ENCODE measurements at places on chromosomes 1 and 21.

DNA sequence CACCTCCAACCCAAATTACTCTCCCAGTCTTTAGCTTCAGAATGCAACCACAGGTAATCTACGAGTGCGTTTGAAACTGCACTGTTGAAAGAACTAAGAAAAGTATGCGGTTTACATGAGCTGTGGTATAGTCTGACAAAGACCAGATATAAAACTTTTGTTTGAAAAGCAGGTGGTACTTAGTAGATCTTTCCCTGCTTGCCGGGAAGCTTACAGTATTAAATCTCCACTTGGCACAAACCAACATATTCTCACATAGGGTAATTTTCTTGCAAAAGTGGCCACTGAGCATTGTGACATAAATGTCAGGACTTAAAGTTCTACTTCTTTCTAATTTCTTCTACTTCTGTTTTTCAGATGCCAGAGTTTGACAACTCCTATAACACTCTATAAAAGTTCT, 8.4 kb downstream of the RGS2 start:
- DNase-seq = peak; percentile 72

- DNase-seq = no peak
These were observed 54.5 kb downstream of the BACE2 start for GRCh38 chr21:41222247-41223068.

DNA sequence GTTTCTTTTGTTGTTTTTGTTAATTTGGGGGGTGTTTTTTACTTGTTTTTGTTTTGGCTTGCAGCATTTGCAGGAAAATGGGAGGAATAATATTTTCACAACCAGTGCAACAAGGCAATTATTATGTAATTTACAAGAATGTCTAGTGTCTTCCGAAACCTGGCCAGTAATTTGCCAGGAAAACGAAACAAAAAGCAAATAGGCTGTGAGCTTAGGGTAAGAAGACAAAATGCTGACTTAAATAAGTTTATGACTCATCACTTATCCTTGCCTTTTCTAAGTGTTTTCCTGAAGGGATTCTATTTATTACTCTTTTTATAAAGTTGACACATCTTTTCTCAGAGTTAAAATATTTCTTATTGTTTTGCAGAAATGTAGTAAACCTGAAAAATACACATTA, 49.8 kb downstream of the KCNT2 start:
- DNase-seq = peak; percentile 5

DNA sequence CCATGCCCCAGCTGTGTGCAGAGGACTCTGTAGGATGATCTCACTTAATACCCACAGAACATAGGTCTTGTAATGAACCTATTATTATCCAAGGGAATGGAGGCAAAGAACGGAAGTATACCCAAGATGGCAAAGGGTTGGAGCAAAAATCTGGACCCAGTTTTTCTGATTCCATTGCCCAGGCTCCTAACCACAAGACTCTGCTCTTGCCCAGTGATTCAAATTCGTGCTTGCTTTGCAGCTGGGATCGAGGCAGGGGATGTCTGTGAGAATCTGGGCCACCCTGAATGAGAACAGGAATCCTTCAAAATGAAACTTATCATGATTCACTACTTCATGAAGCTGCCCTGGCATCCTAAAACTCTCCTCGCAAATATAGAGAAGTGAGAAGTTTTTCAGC, 97.5 kb upstream of the KCNJ6 start:
- no peak for DNase-seq

GRCh38 chr1:247639381-247639981, 34.1 kb downstream of the OR2G3 start:
- DNase-seq = peak; percentile 18

- DNase-seq = no peak
These were observed 37.1 kb upstream of the TRIM67 start for GRCh38 chr1:231124746-231125145.

DNA sequence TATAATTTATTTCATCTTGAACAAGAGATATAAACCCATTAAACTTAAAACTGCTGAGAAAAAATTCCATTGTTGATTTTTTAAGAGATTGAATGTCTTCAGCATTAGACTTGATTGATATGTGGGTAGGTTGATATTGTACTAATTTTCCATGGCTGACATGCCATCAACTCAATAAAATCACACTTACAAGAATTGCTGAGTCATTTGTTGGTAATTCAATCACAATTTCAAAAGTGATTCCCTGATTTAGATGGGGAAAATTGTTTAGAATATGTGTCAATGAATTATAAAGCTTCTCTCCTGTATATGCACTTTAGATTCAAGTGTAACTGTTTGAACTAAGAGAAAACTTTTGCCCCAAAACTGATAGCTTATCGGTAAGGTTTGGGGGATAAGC, 223.5 kb upstream of the NCAM2 start:
- DNase-seq = no peak

- peak; percentile 27 for DNase-seq
These were observed 30.7 kb upstream of the CD34 start for GRCh38 chr1:207941665-207942064.

DNA sequence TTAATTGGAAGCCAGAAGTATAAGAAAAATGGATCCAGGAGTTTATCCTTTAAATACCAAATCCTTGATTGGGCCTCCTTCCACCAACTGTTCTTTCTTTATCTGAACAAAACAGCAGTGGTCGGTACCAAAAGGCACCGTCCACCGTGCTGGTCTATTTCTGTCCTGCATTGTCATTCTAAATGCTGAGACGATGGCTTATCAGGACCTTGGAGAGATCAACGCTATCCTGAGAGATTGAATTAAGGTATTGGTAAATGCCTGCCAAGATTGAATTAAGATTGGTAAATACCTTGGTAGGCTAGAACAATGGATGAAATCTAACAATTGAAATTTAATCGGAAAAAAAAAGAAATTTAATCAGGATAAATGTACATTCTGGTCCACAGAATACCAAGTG, 73.4 kb upstream of the SOD1 start:
- no peak for DNase-seq

DNA sequence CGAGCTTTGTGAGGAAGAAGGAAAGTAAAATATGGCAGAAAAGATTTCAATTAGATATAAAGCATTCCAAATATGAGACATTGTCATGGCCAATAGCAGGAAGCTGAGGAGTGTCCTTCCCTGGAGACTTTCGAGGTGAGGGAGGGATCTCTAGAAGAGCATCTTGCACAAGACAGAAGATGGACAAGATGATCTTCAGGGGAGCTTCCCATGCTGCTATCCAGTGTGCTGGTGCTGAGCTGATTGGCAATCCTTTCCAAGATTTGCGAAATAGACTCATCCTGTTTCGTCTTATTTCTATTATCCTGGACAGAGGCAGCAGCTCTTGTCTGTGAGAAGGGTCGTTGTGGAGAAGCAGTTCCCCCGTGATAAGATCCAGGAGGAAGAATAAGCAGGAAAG, 342.0 kb upstream of the CAMK1G start:
- DNase-seq = no peak

GRCh38 chr1:196074182-196074581, 534.1 kb downstream of the KCNT2 start:
- DNase-seq = no peak

GRCh38 chr1:35340519-35340918, 72.0 kb downstream of the ZMYM4 start:
- DNase-seq = no peak

- no peak for DNase-seq
These were observed 13.8 kb downstream of the OLIG2 start for GRCh38 chr21:33039536-33039935.

DNA sequence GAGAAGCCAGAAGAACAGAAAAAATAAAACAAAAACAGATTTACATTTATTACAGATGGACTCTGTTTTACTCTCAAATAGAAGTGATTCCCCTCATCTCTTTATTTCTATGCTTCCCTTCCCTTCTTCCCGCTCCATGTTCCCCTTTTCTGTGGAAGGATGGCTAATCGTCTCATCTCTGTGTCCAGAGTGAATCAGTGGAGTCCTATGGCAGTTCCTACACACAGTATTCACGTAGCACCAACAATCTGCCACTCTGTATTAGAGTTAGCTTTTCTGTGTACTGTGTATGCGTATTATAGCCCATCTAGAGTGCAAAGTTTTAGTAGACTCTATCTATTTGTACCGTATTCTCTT, 6.8 kb upstream of the ERO1B start:
- no peak for DNase-seq

GRCh38 chr21:24976238-24976637, 631.0 kb downstream of the MRPL39 start:
- DNase-seq = no peak

- DNase-seq = no peak
These were observed 2.0 kb upstream of the FAM131C start for GRCh38 chr1:16075337-16076030.

DNA sequence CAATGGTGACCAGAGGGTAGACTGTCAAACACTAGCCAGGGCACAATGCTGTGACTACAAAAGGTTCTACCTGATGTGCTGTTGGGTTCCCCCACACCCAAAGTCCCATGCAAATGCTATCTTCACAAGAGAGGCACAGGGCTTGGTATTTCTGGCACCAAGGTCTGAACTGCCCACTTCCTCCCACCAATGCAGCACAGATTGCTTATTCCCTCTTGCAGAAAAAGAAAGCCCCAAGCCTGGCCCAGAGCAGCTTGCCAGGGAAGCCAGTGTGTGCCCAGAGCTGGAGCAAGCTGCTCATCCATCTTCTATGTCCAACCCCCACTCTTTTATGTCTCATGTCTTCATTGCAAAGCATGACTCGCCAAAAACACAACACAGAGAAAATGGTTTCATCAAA, 149.4 kb upstream of the CAMK1G start:
- no peak for DNase-seq

DNA sequence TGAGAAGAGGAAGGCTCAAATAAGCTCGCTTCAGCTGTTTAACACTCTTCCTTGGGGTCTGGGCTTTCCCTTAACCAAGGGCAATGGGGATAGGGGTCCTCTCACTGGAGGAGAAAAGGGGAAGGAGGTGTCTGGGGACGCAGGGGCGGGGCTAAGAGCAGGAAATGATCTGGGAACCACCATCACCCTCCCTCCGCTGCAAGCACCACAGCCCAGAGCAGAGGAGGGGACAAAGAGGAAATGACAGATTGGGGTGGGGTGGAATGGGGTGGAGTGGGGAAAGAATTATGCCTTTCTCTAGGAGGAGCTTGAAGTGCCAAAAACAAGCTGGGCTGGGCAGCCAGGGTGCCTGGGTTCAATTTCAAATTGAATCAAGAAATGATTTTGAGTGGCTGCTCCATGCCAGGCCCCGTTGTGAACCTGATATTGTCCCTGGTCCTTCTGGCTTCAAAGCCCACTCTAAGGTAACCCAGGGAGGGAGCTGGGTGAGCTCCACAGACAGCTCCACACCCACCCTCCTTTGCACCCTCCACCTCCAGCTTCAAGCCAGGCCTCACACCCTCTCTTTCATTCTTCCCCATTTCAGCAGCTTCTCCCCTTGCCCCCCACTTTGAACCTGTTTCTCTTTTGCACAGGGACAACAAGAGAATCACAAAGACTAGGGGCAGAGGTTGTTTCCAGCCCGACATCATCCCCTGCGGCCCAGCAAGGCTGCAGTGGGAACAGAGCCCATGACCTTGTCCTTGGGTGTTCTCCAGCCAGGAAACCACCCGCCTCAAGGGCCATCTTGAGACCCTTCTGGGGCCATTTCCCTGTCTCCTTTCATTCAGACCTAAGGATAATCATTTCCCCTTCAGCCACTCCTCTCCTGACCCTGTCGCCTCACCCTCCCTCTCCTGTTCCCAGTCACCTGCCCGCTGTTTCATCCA, 1.1 kb downstream of the ARHGAP30 start:
- peak; percentile 94 for DNase-seq

GRCh38 chr1:162067466-162067865, 2.0 kb upstream of the NOS1AP start:
- no peak for DNase-seq

DNA sequence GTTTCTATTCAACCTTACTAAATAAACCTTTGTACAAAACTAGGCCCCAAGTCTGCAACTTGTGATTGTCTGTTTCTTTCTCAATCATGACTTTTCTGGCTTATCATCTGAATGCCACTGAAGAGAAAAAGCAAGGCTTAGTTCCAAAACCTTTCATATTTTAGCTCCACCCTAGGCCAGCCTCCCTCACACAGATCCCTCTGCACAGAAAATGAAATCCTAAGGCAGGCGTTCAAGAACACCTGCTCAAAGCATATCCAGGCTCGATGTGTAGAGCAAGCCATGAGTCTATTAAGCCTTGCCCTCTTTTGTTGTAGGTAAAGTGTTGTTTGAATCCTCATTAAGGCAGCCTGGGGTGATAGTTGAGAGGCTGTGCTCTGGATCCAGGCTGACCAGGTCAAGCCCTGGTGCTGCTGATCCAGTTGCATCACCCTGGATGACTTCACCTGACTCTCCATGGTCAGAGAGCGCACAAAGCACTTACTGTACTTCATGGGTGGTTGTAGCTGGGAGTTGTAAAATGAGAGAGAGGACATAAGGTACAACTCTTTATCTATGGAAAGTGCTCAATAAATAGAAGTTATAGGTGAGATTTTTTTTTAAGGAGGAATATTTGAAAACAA, 39.0 kb downstream of the FYB2 start:
- no peak for DNase-seq

DNA sequence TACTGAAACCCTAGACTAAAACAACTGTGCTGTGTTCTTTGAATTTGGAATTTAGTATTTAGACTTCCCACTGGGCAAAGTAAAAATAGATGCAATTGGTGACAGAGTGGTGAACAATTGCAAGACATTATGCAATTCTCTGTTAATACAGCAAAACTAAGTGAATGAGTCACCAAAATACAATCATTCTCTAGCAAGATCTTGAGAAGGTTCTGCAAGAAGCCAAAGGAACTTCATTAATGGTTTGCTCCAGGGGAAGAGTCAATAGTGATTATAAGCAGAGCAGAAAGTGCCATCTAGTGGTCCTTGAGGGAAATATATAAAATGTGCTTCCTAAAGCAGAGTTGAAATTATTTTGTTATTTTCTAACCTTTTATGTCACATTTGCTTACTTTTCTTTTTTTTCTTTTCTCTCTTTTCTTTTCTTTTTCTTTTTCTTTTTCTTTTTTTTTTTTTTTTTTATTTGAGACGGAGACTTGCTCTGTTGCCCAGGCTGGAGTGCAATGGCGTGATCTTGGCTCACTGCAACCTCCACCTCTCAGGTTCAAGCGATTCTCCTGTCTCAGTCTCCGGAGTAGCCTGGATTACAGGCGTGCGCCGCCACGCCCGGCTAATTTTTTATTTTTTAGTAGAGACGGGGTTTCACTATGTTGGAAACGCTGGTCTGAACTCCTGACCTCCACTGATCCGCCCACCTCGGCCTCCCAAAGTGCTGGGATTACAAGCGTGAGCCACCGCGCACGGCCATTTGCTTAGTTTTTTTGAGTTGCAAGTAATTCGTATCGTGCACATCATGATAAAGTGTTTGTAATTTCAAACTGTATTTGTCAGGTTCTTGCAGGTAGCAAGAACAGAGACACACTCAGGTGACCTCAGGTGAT, 99.2 kb downstream of the CTH start:
- peak; percentile 94 for DNase-seq

DNA sequence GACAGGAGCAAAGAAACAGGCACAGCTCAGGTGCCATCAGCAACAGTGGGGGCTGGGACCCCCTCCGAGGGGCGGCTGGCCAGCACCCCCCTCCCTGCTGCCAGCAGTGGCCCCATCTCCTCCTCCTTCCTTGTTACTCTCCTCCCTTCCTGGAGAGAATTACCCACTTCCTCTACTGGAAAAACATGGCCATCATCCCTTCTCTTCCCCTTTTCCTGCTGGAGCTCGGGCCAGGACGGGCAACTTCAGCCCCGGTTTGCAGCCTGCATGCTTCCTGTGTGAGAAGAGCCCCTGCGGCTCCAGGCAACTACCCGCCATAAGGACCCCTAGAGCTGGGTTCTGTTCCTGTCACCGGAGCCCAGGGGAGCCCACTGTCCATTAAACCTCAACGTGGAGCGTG, 17.6 kb downstream of the MEGF6 start:
- DNase-seq = no peak

GRCh38 chr1:244918421-244919319, 54.3 kb upstream of the HNRNPU start:
- peak; percentile 11 for DNase-seq
